ENCODE measurements at places on chromosomes 2 and 18.

DNA sequence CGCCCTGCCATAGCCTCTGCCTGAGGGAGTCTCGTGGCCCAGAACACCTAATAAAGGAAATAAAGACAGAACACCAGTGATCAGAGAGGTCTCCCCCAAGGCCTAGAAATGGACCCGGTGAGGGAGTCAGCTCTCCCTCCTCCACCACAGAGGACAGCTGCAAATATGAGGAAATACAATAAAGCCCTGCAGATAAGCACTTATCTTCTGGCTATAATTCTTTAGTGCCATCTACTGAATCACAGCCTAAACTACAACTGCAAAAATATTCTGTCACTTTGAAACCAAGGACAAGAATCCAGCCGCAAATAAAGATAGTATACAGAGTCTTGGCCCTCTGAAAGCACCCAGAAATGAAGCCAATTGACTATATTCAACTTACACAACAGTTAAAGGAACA is 42.4 kb upstream of the TACR1 start:
- no peak for DNase-seq

DNA sequence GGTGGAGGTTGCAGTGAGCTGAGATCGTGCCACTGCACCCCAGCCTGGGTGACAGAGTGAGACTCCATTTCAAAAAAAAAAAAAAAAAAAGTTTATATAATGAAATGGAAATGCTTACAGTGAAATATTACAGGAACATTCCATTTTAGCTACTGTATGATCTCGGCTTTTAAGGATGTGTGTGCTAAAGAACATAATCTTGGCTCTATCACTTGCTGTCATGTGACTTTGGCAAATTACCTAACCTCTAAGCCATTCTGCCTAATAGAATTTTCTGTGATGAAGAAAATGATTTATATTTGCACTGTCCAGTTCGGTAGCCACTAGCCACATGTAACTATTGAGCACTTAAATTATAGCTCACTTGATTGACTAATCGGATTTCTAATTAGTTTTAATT is 36.3 kb downstream of the SMAD4 start:
- DNase-seq, result no peak

GRCh38 chr18:59684777-59685176 is 12.4 kb downstream of the CCBE1 start:
- no peak for DNase-seq

DNA sequence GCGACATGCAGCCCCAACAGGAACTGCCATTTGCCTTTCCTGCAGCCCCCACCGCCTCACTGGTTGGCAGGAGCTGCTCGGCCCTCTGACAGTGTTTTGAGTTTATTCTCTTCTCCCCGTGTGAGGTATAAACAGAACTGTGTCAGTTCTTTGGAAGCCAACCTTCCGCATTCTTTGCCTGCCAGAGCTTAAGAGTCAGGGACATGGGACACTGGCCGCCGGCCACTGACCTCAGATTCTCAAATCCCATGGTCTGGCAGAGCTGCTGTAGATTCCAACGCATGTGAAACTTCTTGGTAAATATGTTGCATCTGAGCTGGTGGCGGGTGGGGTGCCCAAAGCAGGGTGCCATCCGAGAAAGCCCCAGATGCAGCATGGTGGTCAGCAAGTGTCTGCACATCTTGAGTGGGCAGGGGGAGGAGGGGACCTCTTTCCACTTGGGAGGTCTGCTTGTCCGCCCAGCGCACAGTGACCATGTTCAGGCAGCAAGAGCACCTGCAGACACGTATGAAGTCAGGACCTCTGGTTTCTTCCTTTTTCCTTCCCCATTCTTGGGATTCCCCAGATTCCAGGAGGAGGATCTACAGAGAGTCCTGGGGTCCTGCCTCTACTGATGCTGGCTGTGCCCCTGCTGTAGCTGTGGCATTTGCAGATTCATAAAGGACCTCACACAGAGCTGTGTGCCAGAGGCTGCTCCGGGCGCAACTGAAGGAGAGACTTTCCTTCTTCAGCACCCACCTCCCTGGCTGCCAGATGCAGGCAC is 23.8 kb downstream of the ASB18 start:
- DNase-seq, result no peak

DNA sequence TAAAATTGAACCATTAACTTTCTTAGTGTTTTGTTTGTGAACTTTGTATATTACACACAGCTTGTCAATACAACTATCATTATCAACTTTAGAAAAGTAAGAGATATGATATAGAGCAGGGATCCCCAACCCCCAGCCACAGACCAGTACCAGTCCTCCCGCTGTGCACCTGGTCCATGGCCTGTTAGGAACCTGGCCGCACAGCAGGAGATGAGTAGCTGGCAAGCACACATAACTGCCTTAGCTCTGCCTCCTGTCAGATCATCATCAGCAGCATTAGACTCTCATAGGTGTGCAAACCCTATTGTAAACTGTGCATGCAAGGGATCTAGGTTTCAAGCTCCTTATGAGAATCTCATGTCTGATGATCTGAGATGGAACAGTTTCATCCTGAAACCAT is 491.0 kb upstream of the NXPH2 start:
- DNase-seq, result no peak

DNA sequence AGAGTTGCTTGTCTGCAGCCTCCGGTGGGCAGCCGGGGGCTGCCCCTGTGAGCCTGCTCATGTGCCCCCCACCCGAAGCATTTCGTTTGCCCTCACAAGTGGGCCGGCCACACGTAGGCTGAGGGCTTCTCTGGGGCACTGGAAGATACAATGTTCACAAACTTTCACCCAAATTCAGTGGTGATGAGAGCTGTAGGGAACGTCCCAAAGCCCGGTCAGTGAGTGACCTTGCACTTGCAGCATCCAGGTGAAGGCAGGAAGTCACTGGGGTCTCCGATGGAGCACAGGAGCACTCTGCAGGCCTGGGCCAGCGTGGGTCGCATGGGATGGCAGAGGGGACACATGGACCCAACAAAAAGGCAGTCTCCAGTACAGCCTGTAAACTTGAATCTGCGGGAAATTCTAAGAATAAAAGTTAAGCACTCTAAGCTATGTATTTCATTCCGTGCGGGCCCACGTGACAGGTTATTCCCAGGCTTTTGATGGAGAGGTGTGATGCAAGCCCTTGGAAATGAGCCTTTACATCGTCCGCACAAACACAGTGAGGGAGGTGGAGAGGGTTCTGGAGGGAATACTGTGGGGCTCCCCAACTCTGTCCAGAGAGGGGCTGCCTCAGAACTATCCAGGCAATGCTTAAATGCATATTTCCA is 42.5 kb downstream of the CNGA3 start:
- DNase-seq, result no peak

DNA sequence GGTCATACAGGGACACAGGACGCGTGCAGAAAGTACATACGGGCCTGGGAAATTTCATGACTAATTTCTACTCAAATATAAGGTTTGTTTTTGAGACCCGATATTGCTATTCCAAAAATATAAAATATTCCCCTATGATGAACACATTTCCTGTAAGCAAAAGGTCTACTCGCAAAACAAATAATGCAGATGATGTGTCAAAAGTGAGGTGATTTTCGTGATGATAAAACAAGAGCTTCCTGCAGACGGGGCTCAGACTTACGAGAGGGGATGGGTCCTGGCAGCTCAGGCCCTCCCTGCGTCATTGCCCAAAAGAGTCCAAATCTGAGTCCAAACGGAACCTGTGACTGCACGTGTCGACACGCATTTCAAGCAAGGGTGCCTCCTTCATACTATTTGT is 62.7 kb downstream of the MBP start:
- no peak for DNase-seq

DNA sequence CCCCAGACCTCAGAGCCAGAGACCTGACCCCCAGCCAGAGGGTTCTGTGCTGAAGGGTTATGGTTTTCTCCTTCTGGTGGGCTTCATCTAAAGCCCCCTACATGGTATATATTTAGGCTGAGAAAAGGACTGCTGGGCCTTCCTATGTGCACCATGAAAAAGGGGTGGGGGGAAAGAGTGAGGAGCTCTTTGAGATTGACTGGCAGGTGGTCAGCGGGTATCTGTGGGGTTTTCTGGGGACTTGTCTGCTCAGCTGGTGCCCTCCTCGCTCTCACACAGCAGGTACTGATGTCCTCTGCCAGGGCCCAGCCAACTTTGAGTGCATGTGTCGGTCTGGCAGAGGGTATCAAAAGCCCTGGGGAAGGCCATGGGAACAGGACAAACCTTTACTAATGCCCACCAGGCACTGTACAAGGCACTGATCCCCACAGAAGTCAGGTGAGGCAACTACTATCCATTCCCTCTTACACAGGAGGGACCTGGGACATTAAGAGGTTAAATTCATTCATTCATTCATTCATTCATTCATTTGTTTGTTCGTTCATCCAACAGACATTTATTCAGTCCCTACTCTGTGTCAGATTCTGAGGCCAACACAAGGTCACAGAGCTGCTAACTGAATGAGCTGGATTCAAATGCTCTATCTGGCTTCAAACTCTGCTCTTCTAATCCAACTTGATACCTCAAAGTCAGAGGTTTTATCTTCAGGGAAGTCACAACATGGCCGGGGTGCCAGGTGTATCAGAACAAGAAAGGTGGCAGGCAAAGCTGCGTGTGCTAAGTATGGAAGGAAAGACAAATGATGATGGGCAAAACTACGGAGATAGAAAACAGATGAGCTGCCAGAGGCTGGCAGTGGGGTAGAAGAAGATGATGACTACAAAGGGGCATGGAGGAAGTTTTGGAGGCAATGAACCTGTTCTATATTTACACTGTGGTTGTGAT is 44.6 kb downstream of the REEP1 start:
- DNase-seq, result no peak

DNA sequence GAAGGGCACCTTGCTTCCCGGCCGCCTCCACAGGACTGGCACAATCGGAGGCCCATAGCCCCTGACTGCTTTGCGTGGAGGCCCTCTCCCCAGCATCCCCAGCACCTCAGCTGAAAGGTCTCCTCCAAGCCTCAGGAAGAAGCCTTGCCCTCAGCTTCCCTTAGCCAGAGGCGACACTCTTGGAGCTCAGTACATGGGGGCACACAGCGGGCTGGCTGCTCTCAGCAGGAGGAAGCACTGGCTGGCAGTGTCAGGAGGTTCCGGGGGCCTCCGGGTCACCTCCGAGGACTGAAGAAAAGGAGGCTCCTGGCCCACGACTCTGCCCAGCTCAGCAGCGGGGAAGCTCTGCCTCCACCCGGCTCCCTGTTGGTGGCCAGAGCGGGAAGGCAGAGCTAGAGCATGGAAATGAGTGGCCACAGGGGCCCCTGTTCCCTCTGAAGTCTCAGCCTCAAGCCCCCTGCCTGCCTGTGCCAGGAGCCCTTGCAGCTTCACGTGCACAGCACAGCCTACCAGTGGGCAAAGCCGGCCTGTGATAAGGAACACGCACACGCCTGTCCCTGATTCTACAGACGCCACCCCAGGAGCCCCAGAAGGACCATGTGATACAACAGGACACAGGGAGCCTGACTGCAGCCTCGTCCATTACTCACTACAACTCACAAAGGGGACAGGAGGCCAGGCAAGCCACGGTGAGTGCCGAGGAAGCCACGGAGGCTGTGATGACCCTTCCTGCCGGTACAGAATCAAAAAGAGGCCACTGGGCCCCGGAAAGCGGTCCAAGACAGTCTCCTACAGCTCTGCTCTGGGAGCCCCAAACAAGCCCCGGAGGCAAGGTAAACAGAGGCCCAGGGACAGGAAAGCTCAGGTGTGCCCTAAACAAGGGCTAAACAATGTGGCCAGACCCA is 15.5 kb downstream of the HDAC4 start:
- no peak for DNase-seq

DNA sequence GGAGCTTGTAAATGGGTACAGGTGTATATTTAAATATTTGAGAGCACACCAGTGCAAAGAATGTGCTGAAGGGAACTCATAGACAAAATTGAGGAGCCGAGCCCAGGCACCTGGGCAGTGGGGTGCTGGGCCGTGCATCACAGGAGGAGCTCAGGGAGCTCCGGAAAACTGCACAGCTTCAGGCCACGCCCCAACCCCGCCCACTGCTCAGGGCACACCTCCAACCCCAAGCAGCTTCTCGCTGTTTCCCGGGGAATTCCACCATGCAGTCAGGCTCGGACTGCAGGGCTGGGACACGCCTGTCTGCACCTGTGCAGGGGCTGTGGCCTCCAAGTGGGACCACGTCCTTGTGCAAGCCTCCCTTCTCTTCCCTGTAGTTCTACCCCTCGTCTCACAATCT is 243.0 kb downstream of the HDAC4 start:
- no peak for DNase-seq

GRCh38 chr2:47595687-47596086 is 187.3 kb upstream of the MSH6 start:
- no peak for DNase-seq

DNA sequence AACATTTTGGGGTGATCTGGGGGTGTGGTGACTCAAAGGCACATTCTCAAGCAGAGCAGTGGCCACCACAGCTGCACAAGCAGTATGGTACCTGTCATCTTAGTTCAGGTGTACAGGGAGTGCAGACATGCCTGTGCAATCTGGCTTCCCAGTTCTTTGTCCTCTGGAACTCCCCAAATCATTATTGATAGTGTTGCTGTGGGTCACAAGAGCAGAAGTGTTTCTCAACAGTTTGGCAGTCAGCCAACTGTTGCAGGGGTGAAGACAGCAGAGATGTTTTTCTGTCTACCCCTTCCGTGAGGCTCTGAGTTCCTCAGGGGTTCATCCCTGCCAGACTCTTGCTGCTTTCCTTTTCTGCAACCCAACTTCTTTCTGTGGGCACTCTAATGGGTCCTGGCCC is 206.5 kb upstream of the ZSWIM2 start:
- no peak for DNase-seq

DNA sequence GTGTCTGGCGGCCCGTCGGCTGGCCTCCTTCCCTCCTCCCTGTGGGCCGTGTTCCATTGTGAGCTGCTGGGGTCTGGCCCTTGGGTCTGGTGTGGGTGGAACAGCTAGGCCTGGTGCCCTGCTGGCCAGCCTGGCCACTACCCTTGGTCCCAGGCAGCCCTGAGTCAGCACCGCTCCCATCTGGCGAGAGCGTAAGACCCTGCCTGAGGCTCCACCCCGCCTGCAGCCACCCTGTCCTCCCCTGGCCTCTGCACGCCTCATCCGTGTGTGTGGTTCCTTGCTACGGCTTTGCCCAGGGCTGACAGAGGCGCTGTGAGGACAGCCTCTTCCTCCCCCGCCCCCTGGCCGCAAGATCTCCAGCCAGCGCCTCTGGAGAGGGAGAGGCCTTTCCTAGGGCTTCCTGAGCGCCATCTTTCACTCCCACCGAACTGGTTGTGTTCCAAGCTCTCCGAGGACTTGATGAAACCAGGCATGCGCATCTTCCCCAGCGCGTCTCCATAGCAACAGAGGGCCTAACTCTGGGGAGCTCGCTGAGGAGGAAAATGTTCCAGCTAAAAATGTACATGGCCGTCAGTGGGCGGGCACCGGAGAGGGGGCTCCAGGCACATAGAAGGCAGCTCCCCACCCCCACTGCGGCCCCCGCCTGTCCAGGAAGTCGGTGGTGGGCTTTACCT is 83.0 kb downstream of the STPG4 start:
- DNase-seq, result no peak
